ENCODE measurements at places on chromosomes 1 and 21.

- no peak for DNase-seq
Observed at GRCh38 chr1:153617663-153618062, 1.5 kb upstream of the S100A14 start.

- no peak for DNase-seq
Observed at GRCh38 chr1:97046765-97047420, 325.3 kb downstream of the PTBP2 start.

DNA sequence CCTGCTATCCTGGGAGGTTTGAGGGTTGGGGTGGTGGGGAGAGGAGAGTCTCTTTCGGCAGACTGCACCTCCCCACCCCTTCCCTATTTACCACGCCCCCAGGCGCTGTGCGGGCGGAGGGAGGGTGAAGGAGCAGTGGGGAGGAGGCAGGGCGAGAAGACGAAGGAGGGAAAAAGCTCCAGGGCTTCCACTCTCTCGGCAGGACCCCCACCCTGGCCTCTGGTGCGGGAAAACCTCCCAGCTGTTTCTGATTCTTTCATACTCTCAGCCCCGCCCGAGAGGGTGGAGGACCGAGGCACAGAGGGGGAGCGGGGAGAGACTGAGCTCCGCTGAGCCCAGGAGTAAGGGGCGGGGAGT is 866 bp upstream of the WNT2B start:
- DNase-seq, result no peak

GRCh38 chr1:199691540-199691939 is 336.0 kb upstream of the NR5A2 start:
- no peak for DNase-seq

DNA sequence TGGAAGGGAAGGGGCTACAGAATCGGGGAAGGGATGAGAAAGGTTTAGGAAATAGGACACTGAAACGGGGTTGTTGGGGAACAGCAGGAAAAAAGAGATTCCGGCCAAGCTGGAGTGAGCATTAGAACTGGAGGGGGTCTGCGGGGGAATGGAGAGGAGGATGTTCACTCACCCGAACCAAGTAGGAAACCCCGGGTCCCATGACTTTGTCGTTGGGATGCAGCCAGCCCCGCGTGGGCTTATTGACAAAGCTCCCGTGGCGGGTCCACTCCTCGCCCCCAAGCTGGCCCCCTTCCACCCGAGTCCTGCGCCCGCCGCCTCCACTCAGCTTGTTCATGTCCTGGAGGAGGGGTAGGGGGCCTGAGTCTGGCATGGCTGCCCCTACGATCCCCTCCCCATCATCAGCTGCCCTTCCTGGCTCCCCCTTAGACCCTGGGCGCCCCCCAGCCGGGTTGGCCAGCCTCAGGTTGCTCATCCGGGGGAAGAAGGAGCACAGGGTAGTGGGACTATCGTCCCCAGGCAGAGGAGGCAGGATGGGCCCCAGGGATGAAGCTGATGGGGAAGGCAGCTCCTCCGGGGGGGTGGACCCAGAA is 591 bp downstream of the SHC1 start:
- no peak for DNase-seq

DNA sequence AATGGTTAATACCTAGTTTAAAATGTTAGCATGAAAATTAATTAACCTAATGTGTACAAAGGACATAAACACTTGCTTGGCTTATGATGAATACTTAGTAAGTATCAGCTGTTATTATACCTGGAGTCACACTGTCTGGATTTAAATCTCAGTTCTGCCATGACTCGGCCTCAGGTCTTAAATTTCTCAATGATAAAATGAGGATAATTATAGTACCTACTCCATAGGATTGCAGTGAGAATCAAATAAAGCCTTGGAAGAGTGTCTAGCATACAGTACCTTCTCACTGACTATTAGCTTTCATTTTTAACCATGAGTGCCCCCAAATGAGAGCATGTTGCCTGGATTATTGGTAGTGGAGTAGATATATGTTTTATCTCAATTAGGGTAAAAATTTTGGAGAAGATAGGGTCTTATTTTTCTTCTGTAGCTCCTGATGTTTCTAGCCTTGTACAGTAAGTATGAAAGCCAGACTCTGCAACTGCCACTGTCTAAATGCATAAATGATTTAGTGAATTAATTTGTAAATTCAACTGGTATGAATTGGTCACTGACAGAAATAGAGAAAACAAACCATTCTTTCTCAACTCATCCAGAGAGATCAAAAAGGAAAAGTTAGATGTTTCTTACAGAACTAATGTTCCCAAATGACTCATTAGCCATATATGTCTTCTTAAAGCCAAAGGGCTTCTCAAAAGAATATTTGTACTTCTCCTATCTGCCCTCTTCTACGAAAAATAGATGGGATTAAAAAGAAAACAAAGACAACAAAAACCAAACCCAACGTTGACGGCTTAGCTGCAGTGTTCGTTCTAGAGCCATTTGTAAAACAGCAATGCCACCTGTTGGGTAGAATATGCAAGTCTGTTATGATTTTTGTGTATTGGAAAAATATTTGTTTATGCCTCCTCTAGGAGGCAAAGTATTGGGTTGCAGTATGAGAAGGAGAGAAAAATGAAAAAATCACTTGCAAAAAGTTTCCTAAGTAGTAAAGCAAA is 53.8 kb upstream of the MROH9 start:
- DNase-seq, result peak; percentile 69

- no peak for DNase-seq
Observed at GRCh38 chr1:85325920-85326319, 49.5 kb upstream of the BCL10 start.

DNA sequence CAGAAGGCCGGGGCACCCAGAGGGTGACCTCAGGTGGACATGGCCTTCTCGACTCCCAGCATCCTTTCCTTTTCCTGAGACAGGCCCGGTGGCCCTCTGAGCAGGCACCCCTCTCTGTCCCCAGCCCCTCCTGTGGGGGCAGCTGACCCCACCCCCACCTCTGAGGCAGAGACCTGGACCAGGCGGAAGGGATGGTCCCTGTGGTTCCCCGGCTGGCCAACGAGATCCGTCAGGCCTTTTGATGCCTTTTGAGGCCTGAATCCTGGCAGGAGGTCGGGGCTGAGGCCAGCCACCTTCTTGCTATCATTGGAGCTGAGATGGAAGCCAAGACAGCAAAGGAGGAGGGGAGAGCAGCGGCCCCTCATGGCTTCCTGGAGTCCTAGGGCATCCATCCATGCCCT is 50.2 kb upstream of the ACTRT2 start:
- DNase-seq, result no peak

- no peak for DNase-seq
Observed at GRCh38 chr21:44006017-44006619, 6.0 kb upstream of the TRAPPC10 start.
